NCI-H2081 treated with DMSO at 0.1 percent for 48 hours (cell line): ENCODE measurements at places on chromosomes 3 and 15.

DNA sequence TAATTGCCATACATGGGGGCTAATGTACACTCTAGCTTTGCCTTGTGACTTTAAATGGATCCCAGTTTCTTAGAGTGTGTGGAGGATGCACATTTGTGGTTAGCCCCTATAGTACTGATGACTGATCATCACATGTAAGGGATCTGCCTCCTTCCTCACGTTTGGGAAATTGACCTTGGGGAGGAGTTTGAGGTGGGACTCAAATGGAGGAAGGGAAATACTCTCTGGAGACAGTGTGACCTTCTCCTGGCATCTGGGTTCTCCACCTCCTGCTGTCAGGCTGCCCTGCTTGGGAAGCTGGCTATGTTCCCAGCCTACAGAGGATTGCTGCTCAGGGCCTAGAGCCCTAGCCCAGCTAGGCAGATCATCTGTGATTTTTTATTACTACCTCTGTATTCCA is 48.7 kb downstream of the PPM1L start:
- no peak for DNase-seq

DNA sequence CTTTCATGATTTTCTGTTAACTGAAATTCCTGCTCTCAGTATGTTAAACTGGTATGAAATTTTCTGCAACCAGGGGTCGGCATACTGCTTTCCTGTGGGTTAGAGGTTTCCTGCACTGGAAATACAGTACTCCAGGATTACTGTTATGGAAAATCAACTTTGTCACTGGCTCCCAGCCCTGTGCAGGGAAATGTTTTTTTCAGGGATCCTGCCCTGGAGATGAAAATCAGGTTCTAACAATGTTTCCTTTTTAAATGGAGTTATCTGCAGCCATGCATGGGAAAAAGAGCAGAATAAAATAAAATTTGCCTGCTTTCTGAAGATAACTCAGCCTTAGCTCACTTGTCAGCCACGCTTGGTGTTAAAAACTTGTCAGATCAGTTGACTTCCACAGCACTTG is 220.4 kb downstream of the IL5RA start:
- no peak for DNase-seq

- no peak for DNase-seq
These were observed 84.6 kb downstream of the ANO10 start for GRCh38 chr3:43537225-43537624.

- peak; percentile 96 for DNase-seq
These were observed at the start of the genes CCDC191 and QTRT2 for GRCh38 chr3:114056130-114057010. CCDC191 (minus strand) TSS chr3:114056526; CDS start chr3:114056466, 60 bp downstream. QTRT2 (plus strand) TSS chr3:114056737; CDS start chr3:114065258, 8,521 bp downstream.

DNA sequence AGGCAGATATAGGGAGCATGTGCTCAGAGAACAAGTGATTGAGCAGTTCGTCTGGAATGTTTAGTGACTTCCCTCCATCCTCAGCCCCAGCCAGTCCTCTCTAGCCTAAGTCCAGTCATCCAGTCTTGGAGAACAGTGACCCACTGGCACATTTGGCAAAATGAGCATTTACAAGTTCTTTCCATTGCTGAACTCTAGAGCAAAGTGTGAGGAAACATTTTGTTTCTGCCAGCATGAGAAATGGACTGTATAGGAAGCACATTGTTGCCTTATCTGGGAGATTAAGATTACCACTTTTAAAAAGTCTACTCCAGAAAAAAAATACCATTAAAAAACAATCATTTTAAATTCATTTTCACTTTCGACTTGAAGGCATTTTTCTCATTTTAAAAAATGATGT is 353.6 kb downstream of the SHQ1 start:
- no peak for DNase-seq

GRCh38 chr3:14550181-14550580 is 10.0 kb upstream of the GRIP2 start:
- DNase-seq, result no peak

DNA sequence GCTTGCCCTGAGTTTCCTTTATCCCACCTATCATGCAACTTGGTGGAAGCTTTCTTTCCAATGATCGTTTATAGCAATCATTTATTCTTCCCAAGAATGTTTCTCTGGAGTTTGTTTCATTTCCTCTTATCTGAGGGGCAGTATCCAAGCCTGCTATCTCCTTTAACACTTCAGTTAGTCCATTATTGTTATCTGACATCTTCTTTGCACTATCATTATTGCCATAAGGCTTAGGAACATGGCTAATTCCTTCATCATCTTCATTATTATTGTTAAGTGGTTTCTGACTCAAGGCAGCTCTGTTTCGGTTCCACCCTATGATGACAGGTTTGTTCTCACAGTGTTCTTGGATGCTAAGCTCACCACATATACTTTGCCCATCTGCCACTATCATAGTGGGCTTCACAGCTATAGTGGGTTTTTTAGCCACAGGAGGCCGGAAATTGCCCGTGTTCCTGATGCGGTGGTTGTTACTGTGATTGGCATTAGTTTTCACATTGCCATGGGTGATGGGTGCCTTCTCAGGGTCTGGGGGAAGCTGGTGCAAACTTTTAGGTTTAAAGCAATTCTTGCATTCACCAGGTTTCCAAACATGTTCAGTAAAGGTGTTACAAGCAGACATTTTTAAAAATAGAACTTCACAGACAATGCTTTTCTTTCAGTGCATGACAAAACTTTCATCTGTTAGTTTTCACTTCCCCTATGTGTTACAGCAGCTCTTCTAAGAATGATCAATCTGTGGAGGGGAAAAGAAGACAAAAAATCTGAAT is 110.6 kb upstream of the TSPAN3 start:
- no peak for DNase-seq

DNA sequence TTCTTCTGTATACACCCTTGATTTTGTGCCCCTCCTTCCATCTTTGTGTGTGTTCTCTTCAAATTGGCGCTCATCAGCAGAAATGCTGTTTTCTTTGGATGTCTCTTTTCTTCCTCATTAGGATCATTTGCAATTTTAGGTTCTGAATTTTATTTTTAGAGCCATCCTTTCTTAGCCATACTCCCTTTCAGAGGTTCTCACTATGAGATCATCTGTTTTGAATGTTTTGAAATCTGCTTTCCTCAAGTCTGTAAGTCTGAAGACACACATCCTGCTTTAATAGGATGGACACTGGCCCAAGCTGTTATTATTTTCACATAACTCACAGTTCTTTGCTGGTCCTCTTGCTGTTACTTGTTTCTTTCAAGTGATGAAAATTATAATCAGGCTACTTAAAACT is 124.8 kb downstream of the BDH1 start:
- DNase-seq, result no peak

- no peak for DNase-seq
These were observed 11.9 kb downstream of the SMAD6 start for GRCh38 chr15:66713843-66714508.

GRCh38 chr3:26558257-26558656 is 64.3 kb upstream of the LRRC3B start:
- no peak for DNase-seq

GRCh38 chr3:186998937-186999368 is 68.6 kb downstream of the ST6GAL1 start:
- DNase-seq, result no peak

DNA sequence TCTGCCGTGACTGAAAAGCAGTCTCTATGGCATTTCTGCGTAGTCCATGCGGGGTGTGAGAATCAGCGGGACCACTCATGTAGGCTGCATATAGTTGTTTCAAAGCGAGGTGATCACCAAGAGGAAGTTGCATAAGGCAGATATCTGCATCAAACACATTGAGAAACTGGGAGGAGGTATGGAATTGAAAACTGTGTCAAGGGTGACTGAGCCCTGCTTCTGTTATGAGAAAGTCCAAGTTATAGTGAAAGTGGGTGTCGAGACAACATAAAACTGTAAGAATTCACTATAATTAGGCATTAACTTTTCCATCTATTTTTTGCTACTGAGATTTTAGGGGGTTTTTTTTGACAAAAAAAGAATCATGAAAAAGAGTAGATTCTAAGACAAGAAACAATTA is 109.3 kb downstream of the ZIC1 start:
- no peak for DNase-seq

DNA sequence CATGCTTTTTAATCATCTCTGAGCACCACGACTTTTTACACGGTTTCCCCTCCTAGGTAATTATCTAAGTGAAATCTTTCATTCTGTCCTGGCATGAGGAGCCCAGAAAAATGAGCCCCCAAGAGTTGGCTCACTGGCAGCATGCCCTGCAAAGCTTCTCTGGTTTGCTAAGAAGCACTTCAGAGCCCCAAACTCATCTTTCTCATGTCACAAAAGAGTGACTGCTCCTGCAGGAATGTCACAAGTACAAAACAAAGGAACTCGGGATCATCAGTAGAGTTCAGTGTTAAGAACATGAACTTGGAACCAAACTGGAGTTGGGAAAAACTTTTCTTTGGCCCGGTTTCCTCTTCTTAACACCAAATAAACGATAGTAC is 123.9 kb downstream of the FOXB1 start:
- no peak for DNase-seq

GRCh38 chr3:107882881-107883280 is 207.9 kb downstream of the CD47 start:
- no peak for DNase-seq

- no peak for DNase-seq
These were observed 7.6 kb downstream of the EPHB3 start for GRCh38 chr3:184568924-184569829.

- no peak for DNase-seq
These were observed 9.6 kb downstream of the PLA2G4F start for GRCh38 chr15:42146551-42147430.

GRCh38 chr3:170117134-170117533 is 64.4 kb downstream of the PHC3 start:
- DNase-seq, result no peak

GRCh38 chr3:146390006-146390772 is 79.2 kb downstream of the PLSCR2 start:
- no peak for DNase-seq

GRCh38 chr3:100029689-100030088 is 84.6 kb downstream of the FILIP1L start:
- DNase-seq, result no peak

- no peak for DNase-seq
These were observed 21.8 kb downstream of the MYH15 start for GRCh38 chr3:108488631-108489030.

GRCh38 chr3:100335434-100335833 is 877 bp downstream of the NIT2 start:
- no peak for DNase-seq

DNA sequence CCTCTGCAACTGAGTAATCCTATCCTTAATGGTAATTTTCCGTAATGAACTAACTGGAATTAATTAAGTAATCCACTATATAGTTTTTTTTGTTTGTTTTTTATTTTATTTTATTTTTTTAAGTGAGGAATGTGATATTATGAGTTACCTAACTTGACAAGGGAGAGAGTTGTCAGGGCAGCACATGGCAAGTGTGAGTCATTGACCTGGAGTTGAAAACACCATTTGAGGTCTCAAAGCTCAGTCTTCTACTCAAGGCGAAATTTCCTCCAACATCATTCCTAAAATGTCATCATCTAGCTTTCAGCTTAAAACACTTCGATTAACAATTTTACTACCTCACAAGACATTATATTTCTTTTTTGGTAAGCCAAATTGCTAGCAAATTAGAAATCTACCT is 87.8 kb downstream of the NECTIN3 start:
- DNase-seq, result no peak

DNA sequence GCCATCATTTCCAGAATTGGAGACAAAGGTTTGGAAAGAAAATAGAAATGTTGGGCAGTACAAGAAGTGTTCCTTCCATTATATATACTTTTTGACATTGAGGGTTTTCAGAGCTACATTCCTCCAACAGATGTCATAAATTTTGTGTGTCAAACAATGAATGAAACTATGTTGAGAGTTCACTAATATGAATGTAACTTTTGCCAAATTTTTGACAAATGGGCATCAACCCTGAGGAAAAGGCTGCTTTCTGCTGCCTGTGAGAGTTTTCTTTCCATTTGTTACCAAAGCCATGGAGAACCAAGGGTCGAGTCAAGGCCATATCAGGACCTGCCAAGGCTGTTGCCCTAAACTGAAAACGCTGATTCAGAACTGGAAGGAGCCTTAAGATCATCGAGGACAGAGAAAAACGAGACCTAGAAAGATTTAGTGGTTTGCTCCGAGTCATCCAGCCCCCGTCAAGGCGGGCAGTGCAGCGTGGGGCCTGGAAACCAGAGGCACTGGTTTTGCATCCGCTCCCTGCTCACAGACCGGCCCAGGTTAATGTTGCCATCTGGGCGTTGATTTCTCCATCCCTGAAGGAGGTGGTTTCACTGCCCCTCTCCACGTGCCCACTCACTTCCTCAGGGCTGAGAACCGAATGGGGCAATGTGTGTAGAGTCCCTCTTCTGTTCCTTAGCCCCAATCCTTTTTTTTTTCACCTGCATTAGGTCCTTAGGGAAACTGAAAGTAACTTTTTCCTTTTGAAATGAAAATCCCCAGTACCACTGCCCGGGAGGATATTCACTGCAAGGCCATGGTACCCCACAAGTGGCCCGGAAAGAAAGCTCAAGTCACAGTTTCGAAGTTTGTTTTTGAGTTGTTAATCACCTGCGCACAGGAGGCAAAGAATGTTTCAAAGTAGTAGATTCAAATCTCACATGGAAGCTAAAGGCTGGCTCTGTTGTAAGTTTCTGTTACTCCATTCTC is 32.8 kb downstream of the TPM1 start:
- no peak for DNase-seq

DNA sequence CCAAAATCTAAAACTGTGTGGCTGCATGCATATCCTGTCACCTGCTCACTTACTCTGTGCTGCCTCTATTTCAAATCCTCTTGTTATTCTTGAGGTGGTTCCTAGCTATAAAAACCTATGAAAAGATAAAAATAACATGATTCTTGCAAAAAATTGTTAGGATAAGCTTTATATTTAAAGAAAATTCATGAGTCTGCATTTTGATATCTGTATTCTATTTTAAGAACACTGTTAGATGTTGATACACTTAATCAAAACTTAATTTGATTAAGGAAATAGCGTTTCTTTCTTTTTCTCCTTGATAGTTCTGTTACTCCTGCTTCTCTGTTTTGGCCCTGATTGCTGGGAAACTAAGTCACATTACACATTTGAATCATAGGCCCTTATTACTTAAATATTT is 22.5 kb downstream of the STT3B start:
- DNase-seq, result no peak

- no peak for DNase-seq
These were observed 5.5 kb downstream of the HHLA2 start for GRCh38 chr3:108301695-108302404.

- DNase-seq, result no peak
These were observed 26.6 kb downstream of the CGGBP1 start for GRCh38 chr3:88032245-88032644.

DNA sequence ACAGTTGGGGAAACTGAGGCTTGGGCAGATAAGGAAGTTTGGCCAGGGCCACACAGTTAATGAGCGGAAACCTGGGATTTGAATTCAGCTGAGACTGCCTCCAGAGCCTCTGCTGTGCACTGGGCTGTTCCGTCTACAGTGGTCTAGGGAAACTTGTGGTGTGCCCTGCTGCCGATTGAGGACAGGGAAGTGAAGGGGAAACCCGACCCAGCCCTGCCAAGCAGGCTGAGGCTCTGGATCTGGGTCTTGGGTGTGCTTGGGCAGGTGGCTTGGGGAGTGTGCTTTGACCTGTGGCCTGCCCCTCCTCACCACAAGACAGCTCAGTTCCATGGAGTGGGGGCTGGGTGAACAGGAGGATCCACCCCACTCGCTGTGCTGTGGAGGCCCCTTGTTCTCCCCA is 17.6 kb downstream of the NISCH start:
- no peak for DNase-seq

- no peak for DNase-seq
These were observed 120.7 kb upstream of the MDFIC2 start for GRCh38 chr3:70433091-70433490.

GRCh38 chr3:50100956-50101845 is 12.5 kb downstream of the RBM5 start:
- DNase-seq, result no peak
